ENCODE measurements at places on chromosomes 4 and X. TPM values are rescaled to one million over a fixed set of nuclear protein-coding genes. Genes with fewer than 3 reads are reported as not detected.

- DNase-seq, result peak; percentile 75
Measured at GRCh38 chr4:140152751-140153418, 1.1 kb downstream of the MAML3 start.

- DNase-seq, result no peak
Measured at GRCh38 chr4:41758884-41759283, 10.4 kb upstream of the PHOX2B start.

DNA sequence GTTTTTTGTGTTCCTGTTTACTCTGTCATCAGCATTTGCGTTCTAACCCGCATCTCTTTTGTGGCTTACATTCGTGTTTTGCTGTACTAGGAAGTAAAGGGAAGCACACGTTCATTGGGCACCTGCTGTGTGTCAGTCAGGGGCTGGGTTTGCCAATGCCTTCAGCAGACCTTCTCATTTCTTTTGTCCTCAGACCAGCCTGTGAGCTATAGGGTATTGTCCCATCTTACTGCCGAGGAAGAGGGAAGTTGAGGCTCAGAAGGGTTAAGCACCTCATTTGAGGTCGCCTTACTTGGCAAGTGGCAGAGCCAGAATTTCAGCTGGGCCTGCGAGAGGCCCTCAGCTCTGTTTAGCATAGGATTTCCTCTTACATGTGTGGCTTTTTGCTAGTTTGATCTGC lies 8.7 kb downstream of the TBC1D14 start:
- DNase-seq, result no peak

DNA sequence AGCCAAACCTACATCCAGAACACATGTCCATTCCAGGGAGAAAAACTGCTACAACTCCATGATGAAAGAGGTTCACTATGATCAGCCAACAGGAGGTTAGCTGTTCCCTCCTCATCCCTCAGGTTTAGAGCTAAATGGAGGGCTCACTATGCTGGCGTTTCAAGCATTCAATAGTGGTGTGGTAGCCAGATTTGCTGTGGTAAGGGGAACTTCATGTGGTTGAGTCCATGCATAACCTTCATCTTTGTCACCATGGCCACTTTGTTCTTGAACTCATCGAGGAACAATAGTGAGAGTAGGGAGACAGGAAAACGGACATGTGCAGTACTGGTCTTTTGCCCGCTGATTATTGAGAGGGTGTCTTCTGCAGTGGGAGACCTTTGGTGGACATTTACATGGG lies 33.8 kb downstream of the ALPK1 start:
- DNase-seq, result no peak

DNA sequence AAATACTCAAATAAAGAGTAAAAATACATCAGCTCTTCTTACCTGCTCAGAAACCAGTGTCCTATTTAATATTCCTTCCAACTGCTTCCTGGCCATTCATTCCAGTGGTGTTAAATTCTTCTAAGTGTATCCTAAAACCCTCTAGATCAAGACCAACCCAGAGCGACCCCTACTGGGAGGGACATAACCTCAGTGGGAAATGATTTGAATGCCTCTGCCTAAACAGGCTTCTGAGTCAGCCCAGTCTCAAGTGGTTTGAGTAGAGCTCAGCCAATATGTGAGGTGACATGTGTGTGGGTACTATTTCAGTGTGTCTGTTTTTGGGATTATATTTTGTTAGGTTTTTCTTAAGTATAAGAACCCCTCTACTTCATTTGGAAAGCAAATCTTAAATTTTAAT lies 133.6 kb upstream of the ARHGEF9 start:
- DNase-seq, result no peak

DNA sequence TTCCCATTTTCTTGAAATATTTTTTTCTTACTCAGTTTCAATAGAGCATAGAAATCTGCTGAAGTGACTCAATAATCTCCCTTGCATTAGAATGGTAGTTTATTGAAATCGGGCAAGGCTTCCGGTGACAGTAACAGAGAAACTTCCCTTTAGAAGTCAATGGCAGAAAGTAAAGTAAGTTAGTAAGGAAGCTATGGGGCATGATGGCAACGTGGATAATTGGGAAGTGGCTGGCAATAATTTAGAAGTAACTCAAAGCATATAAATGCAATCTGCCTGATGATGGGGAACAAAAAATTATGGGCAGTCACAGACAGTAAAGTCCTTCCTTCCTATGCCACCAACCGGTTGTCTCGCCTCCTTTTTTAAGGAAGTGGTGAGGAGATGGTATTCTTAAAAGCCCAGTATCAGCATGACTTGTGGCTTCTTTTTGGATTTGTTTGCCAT lies 7.6 kb downstream of the CYBB start:
- no peak for DNase-seq

Gene GLUD2
- total RNA-seq, result 1.4 TPM

Gene CT47B1
- total RNA-seq, result not detected

Measured in Right ventricle myocardium superior (tissue), 1 donor.